ENCODE measurements at places on chromosomes 7 and 10. TPM values are rescaled to one million over a fixed set of nuclear protein-coding genes. Genes with fewer than 3 reads are reported as not detected.
A peak's percentile ranks its signal among the peaks of the same experiment; 100 is the strongest.

Gene GLI3
- 2.9 TPM for total RNA-seq

DNA sequence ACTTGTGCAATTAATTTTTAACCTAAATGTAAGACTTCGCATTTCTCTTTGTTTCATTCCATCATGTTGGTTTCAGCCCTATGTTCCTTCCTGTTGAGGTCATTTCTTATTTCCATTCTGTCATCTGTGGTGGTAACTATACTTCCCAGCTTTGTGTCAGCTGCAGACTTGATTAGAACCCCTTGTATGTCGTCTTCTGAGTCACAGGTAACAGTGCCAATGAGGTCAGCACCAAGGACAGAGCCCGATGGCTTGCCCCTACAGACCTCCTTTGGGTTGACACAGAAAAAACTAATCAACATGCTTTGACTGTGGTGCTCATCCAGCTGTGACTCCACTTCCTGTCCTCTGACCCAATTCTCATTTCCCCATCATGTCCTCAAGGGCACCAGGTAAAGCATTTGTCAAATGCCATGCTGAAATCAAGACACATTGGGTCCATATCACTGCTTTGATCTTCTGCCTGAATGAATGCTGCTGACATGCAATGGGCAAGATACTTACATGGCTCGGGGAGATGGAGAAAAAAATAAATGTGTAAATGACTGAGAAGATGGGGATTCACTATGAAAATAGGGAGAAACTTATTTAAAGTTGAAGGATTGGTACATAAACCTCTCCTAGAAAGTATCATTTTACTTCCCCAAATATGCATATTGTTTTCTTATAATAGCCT, 25.6 kb upstream of the CRTAC1 start:
- DNase-seq = peak; percentile 33

- no peak for DNase-seq
Observed at GRCh38 chr7:67773081-67773480, 776.4 kb downstream of the TYW1 start.

DNA sequence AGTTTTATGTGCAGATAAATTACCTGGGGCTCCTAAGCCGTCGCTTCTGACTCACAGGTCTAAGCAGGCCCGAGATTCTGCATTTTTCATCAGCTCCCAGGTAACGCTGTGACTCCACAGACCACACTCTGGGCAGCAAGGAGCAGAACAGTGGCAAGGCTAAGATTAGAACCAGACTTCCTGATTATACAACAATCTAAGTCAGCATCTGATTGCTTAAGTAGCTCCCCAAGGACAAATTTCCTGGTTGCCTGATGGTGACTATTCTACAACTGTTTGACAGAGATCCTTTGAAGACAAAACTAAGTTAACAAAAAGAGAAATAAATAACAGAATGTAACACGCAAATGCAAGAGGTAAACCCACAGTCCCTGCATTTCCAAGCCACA, 69.0 kb downstream of the CREB3L2 start:
- DNase-seq = no peak

Data from NCI-H460 (cell line).